Dorsolateral prefrontal cortex (tissue), 122 donors: ENCODE measurements at places on chromosomes 6 and 20. TPM values are rescaled to one million over a fixed set of nuclear protein-coding genes. Genes with fewer than 3 reads are reported as not detected.

The CST4 gene
- not detected for total RNA-seq

The CTCFL gene
- not detected for total RNA-seq

The PRPH2 gene
- 2.3 TPM for total RNA-seq

DNA sequence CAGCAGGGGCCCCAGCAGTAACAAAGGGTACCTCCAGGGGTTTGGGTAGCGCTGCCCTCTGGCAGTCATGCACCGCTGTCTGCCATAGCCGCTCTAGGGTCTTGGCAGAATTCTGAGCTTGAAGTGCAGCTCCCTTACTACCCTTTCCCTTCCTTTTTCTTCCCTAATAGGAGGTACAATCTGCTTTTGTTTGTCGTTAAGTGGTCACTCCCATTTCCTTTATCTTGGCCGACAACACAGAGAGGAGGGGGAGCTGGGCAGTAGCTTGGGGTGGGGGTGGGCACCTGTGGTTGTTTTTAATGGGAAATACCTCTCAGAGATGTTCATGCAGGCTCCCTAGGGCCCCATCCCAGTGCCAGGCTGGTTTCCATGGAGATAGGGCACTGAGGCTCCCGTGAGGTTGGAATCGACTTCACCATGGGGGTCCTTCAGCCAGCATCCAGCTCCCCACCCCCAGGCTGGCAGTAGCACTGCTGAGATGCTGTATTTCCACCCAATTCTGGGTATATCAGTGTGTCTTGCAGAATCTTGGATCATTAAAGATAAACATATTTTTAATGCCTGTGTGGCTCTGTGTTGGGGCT lies 18.6 kb downstream of the CCDC167 start:
- DNase-seq, result no peak

GRCh38 chr6:128172752-128173682 lies 272.2 kb upstream of the THEMIS start:
- no peak for DNase-seq

DNA sequence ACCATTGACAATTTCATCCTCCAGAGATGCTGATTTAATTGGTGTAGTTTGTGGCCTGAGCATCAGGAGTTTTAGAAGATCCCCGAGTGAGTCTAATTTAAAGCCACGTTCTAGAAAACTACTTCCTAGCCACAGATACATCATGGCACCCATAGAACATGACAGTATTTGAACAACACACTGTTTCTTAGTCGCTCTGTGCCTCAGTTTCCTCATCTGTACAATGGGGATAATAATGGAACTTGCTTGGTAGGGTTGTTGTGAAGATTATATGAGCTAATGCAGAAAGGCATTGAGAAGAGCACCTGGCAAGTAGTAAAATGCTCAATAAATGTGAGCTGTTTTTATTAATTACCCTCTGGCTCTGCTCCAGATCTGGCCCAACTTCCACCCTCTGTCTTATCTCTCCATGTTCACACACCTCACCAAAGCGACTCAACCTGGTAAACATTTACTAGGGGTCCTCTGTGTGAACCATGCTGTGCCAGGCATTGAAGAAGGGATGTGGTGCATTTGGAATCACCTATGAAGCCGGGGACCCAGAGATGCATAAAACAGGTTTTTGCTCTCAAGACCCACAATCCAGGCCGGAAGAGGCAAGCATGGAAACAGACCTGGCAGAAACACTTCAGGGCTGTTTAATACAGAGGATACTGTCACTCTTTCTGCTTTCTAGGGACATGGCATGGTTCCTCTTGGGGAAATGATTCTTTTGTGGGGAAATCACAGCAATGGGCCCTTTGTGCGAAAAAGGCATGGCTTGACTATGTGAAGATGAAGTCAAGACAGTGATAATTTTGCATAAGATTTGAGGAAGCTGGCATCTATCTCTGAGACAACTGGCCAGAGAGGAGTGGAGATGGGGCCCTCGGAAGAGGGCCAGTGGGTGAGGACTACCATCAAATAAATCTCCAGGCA lies 16.2 kb upstream of the MRPS18A start:
- DNase-seq, result no peak

GRCh38 chr6:120056085-120056484 lies 706.5 kb upstream of the MAN1A1 start:
- no peak for DNase-seq

DNA sequence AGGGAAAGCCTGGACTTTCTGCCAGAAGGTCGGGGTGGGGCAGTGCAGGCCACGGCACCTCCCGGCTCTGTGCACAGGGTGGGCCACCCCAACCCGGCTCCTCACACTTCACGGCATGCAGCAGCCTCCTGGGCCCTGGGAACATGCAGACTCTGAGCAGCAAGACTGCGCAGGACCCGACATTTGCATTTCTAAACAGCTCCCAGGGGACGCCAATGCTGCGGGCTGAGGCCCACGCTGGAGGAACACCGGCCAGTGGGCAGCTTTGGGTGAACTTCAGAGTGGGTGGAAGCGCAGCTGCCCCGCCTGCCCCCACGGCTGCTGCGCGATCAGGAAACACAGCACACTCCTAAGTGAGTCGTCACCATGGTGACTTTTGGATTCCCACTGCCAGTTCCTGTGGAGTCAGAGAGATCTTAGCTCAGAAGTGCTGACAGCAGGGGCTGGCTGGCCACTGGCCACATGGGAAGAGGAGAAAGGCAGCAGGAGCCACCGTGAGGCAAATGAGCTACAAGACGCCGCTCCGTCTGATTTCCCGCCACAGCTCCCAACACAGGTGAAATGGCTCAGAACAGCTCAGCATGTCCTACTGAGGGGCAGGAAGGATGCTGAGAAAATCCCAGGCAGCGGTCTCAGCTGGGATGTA lies 52.1 kb downstream of the RNASET2 start:
- peak; percentile 65 for DNase-seq

DNA sequence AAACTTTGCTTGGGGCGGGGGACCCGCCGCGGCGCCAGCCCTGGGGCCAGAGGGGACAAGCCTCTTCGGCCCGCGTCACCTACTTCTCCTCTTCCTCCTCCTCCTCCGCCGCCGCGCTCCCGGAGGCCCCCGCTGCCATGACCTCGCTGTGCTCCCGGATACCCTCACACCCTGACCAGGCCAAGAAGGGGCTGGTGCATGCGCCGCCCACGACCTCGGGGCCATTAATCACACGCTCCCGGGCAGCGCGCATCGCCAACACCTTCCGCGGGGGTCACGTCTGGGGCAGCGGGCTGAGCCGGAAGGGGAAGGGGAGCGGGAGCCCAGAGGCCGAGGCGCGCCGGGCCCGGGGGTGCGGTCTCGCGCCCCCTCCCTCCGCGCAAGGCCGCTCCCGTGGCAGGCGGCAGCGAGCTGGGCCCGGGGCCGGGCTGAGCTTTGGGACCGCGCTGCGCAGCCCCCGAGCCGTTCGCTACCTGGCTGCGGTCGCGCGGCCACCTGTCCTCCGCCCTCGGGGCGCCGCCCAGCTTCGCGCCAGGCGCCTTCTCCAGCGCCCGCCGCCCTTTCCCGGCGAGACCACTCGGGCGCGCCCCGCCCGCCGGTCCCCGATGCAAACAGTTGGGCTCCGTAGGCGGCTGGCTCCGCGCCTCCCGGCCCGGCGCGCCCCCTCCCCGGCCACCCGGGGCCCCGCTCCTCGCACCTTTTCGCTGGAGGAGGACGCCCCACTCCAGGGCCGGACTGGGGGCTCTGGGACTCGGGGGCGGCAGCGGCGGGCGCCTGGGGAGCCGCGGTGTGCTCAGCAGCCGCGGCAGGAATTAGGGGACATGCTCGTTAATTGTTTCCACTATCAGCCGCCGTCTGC lies 575 bp upstream of the CNR1 start:
- DNase-seq, result no peak

GRCh38 chr6:166836785-166837718 lies 119.3 kb downstream of the RNASET2 start:
- no peak for DNase-seq

- no peak for DNase-seq
These were observed 165.2 kb downstream of the WDR27 start for GRCh38 chr6:169536446-169537170.
